ENCODE measurements at places on chromosomes 3 and 15. TPM values are rescaled to one million over a fixed set of nuclear protein-coding genes. Genes with fewer than 3 reads are reported as not detected.

SLC22A14 gene
- 0.31 TPM for polyA plus RNA-seq

ABI3BP gene
- 1.6 TPM for polyA plus RNA-seq

HDGFL3 gene
- 4.2 TPM for polyA plus RNA-seq

- peaks cover 11% of the 10 kb centered on the region for H3K4me1 ChIP-seq
- H3K27me3 ChIP-seq: no peaks in the 10 kb centered on the region
- H3K36me3 ChIP-seq: no peaks in the 10 kb centered on the region
- no peak overlapping the region for H3K4me3 ChIP-seq
- DNase-seq: no peak
Measured at GRCh38 chr3:188956839-188957489, 214.8 kb upstream of the TPRG1 start.

DNA sequence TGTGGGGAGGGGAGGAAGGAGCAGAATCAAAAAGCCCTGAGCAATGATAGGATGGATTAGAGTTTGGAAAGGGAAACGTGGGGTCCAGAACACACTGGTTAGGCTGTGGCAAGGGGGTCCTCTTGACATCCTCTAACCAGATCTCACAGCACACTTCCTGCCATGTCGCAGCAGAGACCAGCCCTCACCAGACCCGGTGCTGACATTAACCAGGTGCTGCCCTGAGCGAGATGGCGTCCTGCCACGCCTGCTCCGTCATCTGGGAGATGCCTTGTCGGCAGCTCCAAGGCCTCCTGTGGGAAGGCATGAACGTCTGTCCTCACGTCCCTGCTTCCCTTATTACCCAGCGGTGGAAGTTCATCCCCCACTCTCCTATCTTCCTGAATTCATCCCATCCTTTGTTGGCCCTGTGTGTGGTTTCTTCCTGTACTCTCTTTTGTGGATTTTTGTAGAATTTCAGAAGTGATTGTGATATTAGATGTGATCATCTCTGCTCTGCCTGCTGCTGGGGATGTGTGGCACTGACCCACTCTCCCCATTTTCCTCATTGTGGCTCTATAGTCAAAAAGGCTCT, 29.4 kb upstream of the MYZAP start:
- no peak overlapping the region for H3K4me3 ChIP-seq
- no peaks in the 10 kb centered on the region for H3K36me3 ChIP-seq
- H3K27ac ChIP-seq: no peak overlapping the region
- no peak for DNase-seq

GRCh38 chr3:139941580-139941979, 6.6 kb downstream of the CLSTN2 start:
- H3K27ac ChIP-seq: no peak overlapping the region
- no peaks in the 10 kb centered on the region for H3K4me1 ChIP-seq
- no peak overlapping the region for H3K4me3 ChIP-seq
- H3K36me3 ChIP-seq: no peaks in the 10 kb centered on the region
- no peak for DNase-seq

DNA sequence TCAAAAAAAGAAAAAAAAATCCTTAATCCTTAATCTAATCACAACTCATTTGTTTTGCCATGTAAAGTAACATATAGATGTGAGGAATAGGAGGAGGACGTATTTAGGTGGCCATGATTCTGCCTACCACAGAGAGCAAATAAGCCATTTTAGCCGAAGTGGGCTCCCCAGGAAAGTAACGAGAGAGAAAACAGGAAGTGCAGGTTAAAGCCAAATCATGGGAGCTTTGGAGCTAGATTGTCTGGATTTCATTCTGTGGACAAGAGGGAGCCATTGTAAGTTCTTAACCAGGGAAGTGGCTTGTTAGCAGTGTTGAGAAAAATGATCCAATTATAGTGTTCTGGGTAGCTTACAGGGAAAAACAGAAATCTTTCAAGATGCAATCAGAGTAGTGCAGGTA, 9.4 kb downstream of the TMOD2 start:
- DNase-seq: no peak
- no peaks in the 10 kb centered on the region for H3K36me3 ChIP-seq
- H3K4me3 ChIP-seq: no peak overlapping the region

GRCh38 chr15:37122703-37123102, 22.4 kb upstream of the MEIS2 start:
- DNase-seq: no peak
- H3K27me3 ChIP-seq: no peaks in the 10 kb centered on the region
- no peak overlapping the region for H3K4me3 ChIP-seq
- H3K36me3 ChIP-seq: no peaks in the 10 kb centered on the region

GRCh38 chr3:41026394-41027177, 172.7 kb upstream of the CTNNB1 start:
- H3K36me3 ChIP-seq: no peaks in the 10 kb centered on the region
- H3K4me1 ChIP-seq: no peaks in the 10 kb centered on the region
- no peak overlapping the region for H3K4me3 ChIP-seq
- peak; percentile 57 for DNase-seq

DNA sequence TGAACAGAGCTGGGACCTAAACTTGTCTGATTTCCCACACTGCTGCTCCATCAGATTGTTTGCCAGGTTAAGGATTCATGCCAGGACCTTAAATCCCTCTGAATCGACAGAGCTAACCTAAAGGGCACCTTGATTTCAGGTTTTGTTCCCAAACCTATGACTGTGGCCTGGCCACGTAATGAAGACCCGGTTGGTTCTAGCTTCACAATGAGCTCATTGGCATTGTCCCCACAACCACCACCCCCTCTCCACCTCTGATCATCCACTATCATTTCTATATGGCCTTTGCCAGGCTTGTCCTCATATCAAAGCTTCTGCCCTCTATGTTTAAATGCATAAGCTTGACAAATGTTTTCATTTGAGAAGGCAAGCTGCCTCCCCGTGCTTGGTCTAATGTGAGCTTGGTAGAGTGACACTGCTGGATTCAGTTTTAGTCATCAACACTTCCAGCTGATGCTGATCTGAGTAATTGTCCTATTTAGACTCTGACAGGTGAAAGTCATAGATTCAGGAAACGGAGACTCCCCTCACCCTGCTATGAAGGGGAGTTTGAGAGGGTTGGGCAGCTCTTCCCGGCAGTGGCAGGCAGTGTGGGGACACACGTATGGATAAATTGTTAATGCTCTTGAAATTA, 407.1 kb upstream of the CFAP20DC start:
- no peak overlapping the region for H3K4me3 ChIP-seq
- no peaks in the 10 kb centered on the region for H3K27me3 ChIP-seq
- no peak overlapping the region for H3K27ac ChIP-seq
- no peaks in the 10 kb centered on the region for H3K36me3 ChIP-seq

DNA sequence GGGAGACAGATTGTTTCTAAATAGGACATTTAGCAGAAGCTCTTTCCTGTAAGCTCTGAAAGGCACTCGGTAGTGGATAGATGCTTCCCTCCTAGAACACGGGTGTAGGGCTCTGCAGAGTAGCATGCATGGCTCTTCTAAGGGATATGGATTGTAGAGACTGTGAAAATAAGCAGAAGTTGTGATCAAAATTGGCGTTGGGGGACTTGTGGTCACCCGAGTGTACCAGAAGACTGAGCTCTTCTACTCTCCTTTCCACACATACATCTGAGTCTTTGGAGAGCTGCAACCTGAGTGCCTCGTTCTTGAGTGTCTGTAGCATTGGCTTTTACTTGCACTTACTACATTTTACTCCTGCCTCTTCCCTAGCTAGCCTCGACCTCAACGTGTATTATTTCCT, 197.7 kb downstream of the LPP start:
- no peaks in the 10 kb centered on the region for H3K36me3 ChIP-seq
- DNase-seq: no peak
- no peaks in the 10 kb centered on the region for H3K27me3 ChIP-seq
- H3K4me1 ChIP-seq: peaks cover 35% of the 10 kb centered on the region
- peak overlapping the region; percentile 86 for H3K27ac ChIP-seq

- no peak for DNase-seq
- no peaks in the 10 kb centered on the region for H3K36me3 ChIP-seq
- no peak overlapping the region for H3K27ac ChIP-seq
- no peak overlapping the region for H3K4me3 ChIP-seq
Measured at GRCh38 chr3:136624894-136625815, 127.0 kb downstream of the STAG1 start.

Measured in psoas muscle (tissue), 8 donors.